Stimulated activated CD4-positive, alpha-beta T cell treated with anti-CD3 and anti-CD28 coated beads, TNF-alpha, amount 100 ng/mL, for 1 hour (primary cell): ENCODE measurements at places on chromosomes 7 and 10.
A peak's percentile ranks its signal among the peaks of the same experiment; 100 is the strongest.

- DNase-seq = no peak
These were observed 94.7 kb downstream of the ARHGAP22 start for GRCh38 chr10:48509974-48510692.

- peak; percentile 50 for DNase-seq
These were observed 14.5 kb downstream of the LBX1 start for GRCh38 chr10:101214446-101215396.

- no peak for DNase-seq
These were observed 30.2 kb downstream of the SLC39A12 start for GRCh38 chr10:17981766-17982380.

DNA sequence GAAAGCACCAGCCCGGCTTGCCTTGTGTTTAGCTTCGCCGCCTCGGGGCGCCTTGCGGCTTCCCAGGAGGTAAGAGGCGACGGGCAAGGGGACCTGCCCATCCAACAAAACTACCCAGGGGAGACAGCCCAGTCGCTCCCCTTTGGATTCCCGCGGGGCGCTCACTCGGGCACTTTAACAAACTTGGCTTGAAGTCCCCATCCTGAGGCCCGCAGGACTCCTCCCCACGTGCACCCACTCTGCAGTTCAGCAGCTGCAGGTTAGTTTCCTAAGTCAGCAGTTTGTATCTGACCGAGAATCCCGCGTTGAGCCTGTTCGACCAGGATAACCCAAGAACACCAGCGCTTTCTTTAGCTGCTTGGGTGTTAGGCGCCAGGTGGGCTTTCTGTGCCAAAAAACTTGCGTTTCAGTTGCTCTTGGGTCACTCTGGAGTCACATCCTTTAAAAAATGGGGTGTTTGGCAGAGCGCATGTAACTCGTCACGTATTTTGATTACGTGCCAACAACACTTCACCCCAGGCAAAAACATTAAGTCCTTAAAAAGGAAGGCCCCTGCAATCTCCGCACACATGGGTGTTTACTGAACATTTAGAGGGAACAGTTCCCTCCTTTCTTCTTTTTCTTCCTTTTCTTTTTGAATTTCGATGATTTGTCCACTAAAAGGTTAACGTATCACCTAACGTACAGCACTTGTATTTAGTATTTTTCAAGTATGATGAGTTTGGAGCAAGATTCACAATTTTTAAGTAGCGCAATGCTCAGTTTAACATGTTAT, 876 bp downstream of the DNAH11 start:
- no peak for DNase-seq

GRCh38 chr7:73560109-73560835, 2.8 kb upstream of the BCL7B start:
- DNase-seq = no peak

GRCh38 chr10:11759347-11759746, 17.2 kb downstream of the ECHDC3 start:
- DNase-seq = no peak

DNA sequence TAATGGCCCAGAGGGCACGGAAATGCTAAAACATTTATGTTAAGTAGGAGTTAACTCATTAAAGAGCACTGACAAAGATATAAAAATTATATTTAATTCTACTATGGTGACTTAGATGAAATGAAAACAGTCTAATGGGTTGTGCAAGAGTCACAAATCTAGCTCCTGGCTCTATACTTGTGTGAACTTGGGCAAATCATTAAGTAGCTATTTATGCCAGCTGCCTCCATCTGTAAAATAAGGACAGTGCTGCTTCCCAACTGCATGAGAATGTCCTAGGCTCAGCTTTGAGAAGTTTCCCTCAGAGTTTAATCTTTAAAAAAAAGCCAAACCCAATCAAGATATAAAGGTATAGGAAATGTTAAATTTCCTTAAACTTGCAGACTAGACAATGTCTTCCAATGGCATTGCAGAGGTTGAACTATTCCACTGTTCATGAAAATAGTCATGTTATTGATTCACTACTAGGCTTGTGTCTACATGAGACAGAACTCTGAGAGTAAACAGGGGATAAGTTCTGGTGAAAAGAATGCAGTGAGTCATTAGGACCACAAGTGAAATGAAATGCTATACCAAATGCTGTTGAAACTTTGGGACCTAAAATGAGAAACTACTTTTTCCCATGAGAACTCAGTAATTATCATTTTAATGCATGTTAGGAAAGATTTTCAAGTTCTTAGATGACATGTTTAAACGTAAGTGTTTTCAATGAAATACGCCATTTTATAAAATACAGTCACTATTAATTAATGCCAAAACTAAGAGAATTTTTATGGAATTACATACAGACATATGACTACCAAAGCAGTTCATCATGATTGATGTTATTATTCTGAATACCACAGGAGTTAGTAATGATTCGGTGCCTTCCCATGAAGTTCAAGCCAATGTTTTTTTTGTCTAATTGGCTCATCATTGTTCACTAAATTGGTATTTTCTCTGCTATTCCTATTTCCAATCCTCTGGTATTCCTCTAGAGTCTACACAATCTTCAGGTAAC, 84.2 kb downstream of the CDK6 start:
- DNase-seq = no peak

- no peak for DNase-seq
These were observed 24.6 kb downstream of the C7orf33 start for GRCh38 chr7:148615085-148615730.

DNA sequence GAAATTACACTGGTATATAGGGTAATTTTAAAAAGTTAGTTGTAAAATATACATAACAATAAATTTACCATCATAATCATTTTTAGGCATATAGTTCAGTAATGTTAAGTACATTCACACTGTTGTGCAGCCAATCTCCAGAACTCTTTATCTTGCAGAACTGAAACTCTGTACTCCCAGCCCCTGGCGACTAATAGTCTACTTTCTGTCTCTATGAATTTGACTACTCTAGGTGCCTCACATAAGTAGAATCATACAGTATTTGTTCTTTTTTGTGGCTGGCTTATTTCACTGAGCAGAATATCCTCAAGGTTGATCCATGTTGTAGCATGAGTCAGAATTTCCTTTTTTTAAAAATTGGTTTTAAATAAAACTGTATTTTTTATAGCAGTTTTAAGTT, 41.4 kb downstream of the NRF1 start:
- no peak for DNase-seq

DNA sequence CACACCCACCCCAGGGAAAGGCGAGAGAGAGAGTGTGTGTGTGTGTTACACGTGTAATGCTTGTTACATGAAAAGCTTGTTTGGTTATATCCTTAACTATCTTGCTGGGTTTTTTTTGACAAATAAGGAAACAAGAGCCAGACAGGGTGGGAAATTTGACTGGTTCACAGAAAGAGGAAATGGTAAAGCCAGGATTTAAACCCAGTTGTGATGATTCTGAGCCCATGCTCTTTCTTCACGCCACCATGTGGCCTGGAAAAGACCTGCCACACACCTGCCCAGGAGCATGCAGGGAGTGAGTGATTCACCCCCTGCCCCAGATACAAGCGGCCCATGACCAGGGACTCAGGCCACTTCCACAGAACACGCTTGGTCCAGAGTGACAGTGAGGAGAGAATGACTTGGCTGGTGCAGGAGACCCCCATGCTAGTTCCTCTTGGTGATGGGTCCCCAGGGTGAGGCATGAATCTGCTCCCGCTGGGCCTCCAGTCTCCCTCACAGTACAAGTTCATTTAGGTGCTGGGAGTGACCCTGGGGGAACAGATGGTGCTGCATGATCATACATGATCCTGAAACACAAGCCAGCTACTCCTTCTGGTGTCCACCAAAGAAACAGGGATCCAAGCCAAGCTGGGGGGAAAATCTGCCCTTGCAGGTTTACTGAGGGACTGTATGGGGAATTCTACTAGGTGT, 21.0 kb upstream of the EIF5AL1 start:
- DNase-seq = no peak

DNA sequence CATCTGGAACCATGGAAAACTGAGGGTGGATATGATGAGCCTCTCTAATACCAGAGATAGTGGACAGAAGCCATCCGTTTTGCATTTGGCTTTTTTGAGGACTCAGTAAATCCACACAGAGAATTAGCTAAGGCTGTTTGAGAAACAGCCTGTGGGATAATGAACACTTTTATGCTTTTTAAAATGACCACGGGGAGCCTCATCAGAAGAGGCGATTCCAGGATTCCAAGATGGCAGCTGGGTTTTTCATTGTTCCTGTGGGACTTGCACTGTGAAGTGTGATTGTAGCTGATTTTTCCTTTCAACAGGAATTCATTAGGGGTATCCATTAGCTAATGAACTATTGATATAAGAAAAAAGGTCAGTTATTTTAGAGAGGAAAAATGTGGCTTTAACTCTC, 353.2 kb downstream of the AUTS2 start:
- no peak for DNase-seq

GRCh38 chr7:151009327-151010036, 14.8 kb downstream of the ATG9B start:
- DNase-seq = no peak

DNA sequence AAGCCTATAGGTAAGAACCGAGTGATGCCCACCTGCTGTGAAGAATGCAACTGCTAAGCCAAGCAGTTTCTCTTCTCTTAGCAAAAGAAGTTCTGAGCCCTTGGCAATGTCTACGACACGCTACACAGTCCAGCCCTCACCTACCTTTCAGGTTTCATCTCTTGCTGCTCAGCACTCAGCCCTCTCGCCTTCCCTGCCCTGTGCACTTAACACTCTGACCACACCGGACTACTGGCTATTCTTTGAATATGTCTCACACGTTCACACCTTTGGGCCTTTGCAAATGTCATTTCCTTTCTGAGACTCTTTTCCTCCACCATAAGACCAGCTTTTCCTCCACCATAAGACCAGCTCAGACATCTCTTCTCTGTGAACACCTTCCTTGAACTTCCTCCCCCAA, 67.0 kb upstream of the ITGB1 start:
- no peak for DNase-seq

DNA sequence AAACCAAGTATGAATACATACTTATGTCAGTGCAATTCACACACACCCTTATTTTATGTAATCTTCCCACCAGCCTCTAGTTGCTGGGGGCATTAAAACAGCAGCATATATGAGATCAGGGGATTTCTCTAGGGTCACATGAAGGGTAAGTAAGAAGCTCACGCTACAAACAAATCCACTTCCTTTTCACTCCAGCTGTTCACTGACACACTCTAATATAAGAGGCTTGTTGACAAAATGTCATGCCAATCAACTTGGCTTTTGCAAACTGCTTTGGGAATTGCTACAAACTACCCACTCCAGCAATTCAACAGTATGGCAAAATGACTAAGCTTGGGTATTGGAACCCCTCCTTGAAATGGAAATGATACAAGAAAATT, 10.3 kb downstream of the FAM3C start:
- no peak for DNase-seq

- no peak for DNase-seq
These were observed 4.8 kb upstream of the GCK start for GRCh38 chr7:44194069-44194468.

GRCh38 chr7:134814730-134815364, 35.4 kb downstream of the CALD1 start:
- DNase-seq = no peak

DNA sequence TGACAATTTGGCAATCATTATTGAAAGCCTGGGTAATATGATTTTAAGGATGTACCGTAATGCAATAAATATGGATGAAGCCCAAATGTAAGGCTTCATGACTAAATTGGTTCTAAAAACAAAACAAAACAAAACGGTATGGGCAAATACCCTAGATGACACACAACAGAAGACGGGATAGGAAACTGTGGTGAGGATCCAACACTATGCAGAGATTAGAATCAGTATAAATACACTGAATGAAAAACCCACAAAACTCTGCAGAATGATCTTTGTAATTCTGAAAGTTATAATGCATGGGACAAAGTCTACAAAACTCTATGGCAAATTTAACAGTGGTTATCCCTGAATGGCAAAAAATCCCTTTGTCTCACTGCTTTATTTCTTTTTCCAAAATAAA, 57.6 kb downstream of the MALSU1 start:
- no peak for DNase-seq

- peak; percentile 11 for DNase-seq
These were observed 81.3 kb downstream of the PRKCQ start for GRCh38 chr10:6498771-6499170.

DNA sequence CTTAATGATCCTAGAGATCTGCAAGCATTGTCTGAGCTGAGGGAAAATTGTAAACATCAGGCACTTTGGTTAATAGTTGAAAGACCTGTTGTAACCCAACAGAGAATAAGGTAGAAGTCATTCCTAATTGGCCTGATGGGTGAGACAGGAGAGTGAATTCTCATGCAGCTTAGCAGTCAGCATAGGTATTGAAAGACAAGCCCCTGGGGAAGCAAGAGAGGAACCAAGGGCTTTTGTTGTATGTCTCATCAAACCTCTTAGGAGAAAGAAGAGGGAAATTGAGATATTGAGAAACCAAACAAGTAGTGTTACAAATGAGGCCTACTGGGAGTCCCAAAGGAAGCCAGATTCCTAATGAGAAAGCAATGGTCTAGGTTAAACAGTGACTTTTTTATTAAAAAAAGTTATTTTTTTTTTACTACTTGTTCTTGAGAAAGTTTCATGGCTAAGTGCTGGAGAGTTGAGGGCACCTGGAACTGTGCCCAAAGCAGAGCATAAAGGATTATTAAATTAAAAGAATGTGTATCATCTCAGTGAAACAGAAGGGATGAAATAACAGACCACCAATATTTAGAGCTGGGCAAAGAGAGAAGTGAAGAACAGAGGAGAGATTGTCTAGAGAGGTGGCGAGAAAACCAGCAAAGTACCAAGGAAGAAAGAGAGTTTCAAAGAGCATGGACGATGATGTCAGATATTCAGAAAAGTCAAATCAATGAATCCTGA, 168.9 kb downstream of the CDK14 start:
- no peak for DNase-seq

GRCh38 chr10:131204406-131205152, 106.9 kb downstream of the TCERG1L start:
- no peak for DNase-seq

GRCh38 chr7:108589199-108589598, 19.5 kb downstream of the DNAJB9 start:
- DNase-seq = no peak

- no peak for DNase-seq
These were observed 868.4 kb downstream of the SORCS3 start for GRCh38 chr10:105509517-105509916.

GRCh38 chr10:129193148-129193547, 273.9 kb upstream of the MGMT start:
- DNase-seq = no peak

- DNase-seq = no peak
These were observed 215.3 kb downstream of the KIF20B start for GRCh38 chr10:89916468-89917215.

DNA sequence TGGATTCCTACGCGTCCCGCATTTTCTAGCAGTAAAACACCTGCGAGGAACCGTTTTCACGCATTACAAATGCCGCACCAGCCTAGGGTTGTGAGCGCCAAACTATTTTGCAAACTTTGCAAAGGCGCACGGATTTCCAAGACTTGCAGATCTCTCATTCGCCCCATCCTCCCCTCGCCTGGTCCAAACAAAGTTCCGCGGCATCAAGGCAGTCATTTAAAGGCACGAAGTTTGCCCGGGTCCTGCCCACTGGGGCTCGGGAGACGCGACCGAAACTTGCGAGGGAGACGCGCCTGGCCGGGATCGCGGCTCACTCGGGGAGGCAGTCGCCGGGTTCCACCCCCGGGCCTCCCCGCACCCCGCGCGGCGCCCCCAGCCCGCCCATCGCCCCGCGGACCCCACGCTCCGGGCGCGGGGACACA, 613 bp downstream of the USP6NL start:
- DNase-seq = no peak
